Urothelium cell line (cell line): ENCODE measurements at places on chromosomes 4 and X.

GRCh38 chr4:38065176-38065575 is 105.0 kb downstream of the PTTG2 start:
- no peak for DNase-seq

DNA sequence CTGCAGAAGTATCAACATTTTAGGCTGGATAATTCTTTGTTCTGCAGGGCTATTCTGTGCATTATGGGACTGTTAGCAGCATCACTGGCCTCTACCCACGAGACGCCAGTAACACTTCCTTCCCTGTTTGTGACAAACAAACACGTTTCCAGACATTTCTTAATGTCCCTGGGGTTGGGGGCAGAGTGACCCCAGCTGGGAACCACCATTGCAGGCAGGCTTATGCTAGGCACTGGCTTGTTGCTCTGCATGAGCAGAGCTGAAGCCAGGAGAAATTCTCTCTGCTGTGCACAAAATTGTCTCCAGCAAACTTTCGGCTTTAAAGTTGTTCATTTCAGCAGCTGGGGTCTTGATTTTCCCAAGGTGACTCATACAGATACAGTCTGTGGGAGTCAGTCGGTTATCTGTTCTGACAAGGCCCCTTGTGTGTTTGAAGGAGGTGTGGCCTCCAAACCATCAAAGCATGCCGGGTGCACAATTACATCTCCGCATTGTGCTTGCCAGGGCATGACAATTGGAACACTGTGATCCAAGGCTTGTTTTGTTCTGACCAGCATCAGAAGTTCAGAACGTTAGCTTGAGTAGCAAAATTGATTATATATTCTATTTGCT is 156.4 kb upstream of the BOD1L1 start:
- peak; percentile 17 for DNase-seq

GRCh38 chrX:85107407-85107806 is 103.7 kb downstream of the APOOL start:
- no peak for DNase-seq

GRCh38 chr4:1592068-1592708 is 91.9 kb downstream of the FAM53A start:
- no peak for DNase-seq

DNA sequence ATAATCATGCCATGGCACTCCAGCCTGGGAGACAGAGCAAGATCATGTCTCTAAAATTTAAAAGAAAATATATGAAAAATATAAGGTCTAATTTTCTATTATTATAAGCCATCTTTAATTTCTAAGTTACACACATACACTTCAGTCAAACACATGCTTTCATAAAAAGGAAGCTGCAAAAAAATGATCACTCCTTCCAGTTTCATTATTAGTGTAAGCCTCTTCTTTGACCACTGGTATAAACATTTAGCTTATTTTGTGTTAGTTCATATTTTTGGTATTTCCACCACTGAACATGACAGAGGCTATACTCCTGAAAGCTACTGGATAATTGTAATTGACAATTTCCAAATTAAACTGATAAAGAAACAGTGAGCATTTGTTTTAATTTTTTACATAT is 163.3 kb upstream of the USP38 start:
- DNase-seq = no peak

DNA sequence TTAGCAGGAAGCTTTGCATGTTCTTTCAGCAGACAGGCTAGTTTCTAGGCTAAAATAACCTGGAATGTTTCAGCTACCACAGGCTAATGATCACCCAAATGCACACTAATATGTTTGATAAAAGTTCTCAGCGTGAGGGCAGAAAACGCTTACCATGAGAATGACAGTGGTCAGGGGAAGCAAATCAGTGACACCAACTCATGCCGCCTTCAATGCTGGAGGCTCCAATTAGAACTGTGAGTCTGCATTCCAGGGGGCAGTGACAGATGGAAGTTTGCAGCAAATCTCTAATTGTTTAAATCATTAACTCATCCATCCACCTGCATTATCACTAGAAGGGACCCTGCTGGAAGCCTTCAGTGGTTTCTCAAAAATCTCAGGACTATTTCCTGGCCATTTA is 43.2 kb downstream of the ANOS1 start:
- no peak for DNase-seq

DNA sequence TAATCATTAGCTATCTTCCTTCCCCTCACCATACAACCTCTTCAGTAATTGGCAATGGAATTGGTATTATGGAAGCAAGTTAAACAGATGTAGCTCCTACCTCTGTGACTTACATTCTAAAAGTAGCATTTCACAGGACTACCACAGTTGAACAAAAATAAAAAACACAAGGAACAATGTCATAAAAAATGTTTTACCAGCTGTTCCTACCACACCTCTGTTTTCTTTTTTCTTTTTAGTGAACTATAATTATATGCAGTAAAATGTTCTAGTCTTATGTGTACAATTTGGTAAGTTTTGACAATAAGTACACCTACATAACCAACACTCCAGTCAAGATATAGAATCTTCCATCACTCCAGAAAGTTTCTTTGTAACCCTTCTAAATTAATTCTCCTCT is 54.1 kb upstream of the GEMIN8 start:
- DNase-seq = no peak

DNA sequence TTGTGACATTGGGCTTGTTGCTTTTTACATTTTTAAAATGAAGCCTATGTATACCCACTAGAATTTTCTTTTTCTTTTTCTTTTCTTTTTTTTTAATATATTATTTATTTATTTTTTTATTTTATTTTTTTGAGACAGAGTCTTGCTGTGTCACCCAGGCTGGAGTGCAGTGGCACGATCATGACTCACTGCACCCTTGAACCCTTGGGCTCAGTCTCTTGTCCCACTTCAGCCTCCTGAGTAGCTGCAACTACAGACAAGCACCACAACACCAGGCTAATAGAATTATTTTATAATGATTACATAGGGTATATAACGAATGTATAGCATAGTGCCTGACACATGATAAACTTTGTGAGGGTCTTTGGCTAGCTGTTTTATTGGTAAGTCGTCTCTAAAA is 64.9 kb downstream of the RBPJ start:
- no peak for DNase-seq

- no peak for DNase-seq
These were observed 360.7 kb downstream of the TEX13C start for GRCh38 chrX:125680366-125680765.

GRCh38 chrX:155888139-155888538 is 7.0 kb downstream of the VAMP7 start:
- peak; percentile 48 for DNase-seq

GRCh38 chr4:6448476-6449170 is 23.8 kb downstream of the PPP2R2C start:
- no peak for DNase-seq

DNA sequence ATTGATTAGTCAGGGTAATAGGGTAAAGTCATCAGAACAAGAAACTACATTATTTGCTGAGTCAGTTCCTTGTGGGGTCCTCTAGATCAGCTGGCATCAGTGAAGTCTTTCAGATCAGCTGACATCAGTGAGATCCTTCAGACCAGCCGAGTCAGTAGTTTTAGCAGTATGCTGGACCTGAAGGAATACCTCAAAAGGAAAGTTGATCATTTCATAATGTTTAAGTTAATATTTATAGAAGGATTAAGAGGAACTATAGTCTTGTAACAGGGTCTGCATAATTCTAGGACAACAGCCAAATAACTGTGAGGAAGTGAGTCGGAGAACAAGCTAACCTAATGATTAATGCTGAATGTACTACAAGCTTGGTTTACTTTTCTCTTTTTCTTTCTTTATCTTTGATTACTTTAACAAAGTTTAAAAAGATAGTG is 958 bp upstream of the UGT2B7 start:
- peak; percentile 5 for DNase-seq

DNA sequence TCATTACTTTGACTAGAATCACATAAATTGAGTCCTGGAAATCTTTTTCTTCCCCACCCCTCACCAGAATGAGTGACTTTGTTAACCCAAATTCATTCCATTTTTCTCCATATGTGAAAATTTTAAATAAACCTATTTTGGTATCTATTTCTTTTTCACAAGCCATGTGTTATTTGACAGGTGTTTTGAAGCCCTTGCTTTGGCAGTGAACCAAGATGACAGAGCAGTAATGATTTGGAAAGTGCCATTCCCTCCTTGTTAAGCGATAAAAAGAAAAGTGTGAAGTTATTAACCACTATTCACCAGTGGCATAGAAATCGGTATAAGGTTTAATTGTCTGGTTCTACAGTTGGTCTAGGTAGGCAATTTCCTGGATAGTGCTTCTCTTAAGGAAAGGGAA is 66.1 kb downstream of the POLA1 start:
- DNase-seq = no peak

- DNase-seq = no peak
These were observed 36.6 kb upstream of the SPARCL1 start for GRCh38 chr4:87565746-87566145.

DNA sequence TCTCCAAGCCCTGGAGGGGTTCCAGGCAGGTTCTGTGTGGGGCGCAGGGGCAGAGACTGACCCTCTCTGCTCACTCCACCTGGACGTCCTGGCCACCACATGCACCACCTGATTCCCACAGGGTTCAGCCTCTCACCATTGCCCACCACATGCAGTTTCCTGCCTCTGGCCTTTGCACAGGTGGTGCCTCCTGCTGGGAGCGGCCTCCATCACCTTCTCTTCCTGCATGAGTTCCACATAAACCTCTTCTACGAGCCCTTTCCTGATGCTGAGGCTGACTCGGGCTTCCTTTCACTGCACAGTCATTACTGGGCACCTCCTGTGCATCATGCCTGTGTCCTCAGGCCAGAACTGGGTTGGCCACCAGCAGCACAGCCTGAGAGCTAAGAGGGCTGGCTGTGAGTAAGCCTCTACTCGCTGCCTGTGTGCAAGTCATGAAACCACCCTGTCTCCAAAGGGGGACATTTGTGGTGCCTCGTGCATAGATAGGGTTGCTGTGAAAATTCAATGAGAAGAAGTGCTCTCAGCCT is 19.9 kb downstream of the MAN2B2 start:
- DNase-seq = no peak

- DNase-seq = no peak
These were observed 23.4 kb downstream of the ZFYVE28 start for GRCh38 chr4:2395038-2395437.
